ENCODE measurements at places on chromosomes 11 and 22. TPM values are rescaled to one million over a fixed set of nuclear protein-coding genes. Genes with fewer than 3 reads are reported as not detected.

DNA sequence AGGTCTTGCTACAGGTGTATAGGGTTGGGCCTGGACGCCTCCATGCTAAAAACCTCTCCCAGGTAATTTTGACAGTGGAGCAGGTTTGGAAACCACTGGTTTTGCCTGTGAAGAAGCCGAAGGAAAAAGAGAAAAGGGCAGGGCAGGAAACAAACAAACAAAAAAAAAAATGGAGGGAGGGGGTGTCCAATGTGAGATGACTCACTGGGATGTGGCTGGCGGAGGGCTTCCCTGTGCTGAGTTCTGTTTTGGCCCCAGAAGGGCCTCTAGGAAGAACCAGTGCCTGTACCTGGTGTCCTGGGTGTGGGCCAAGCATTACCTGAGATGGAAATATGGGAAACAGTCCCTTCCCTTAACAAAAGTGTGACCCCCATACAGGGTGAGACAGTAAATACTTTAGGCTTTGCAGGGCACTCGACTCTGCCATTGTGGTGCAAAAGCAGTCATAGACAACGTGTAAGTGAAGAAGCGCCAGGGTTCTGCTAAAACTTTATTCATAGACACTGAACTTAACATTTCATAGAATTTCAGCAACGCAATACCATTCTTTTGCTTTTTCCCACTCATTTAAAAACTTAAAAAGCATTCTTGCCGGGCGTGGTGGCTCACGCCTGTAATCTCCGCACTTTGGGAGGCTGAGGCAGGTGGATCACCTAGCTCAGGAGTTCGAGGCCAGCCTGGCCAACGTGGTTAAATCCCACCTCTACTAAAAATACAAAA lies 9.5 kb upstream of the DGKZ start:
- no peak for DNase-seq
- no peak overlapping the region for H3K4me3 ChIP-seq
- no peaks in the 10 kb centered on the region for H3K36me3 ChIP-seq

- H3K27ac ChIP-seq: no peak overlapping the region
- H3K36me3 ChIP-seq: no peaks in the 10 kb centered on the region
- no peaks in the 10 kb centered on the region for H3K27me3 ChIP-seq
- no peak overlapping the region for H3K4me3 ChIP-seq
- H3K4me1 ChIP-seq: no peaks in the 10 kb centered on the region
These were observed 112.2 kb downstream of the SBF2 start for GRCh38 chr11:10181811-10182210.

DNA sequence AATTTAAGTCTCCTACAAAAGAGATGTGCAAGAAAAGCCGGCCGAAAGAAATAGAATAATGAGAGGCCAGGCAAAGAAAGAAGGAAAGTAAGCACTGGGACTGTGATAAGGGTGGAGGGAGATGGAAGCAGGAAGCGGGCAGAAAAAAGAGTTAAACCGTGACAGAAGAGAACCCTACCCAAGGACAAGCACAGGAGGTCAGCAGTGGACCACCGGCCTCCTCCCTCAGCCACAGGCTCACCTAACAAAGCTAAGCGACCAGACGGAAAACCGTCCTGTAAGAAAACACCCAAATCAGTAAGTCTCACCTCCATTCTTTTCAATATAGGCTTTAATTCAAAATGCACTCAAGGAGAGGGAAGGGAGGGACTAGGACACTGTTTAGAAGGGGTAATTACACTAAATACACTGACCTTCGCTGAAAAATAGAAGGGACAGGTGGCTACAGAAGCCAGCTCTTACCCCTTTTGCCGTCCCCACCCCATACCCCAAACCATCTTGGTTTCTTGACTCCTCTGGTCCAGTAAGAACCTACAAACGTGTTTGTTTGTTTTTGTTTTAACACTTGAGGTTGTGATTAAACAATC lies 1.9 kb downstream of the FAM181B start:
- DNase-seq: no peak
- no peaks in the 10 kb centered on the region for H3K4me1 ChIP-seq
- H3K36me3 ChIP-seq: no peaks in the 10 kb centered on the region
- peaks cover 35% of the 10 kb centered on the region for H3K27me3 ChIP-seq

DNA sequence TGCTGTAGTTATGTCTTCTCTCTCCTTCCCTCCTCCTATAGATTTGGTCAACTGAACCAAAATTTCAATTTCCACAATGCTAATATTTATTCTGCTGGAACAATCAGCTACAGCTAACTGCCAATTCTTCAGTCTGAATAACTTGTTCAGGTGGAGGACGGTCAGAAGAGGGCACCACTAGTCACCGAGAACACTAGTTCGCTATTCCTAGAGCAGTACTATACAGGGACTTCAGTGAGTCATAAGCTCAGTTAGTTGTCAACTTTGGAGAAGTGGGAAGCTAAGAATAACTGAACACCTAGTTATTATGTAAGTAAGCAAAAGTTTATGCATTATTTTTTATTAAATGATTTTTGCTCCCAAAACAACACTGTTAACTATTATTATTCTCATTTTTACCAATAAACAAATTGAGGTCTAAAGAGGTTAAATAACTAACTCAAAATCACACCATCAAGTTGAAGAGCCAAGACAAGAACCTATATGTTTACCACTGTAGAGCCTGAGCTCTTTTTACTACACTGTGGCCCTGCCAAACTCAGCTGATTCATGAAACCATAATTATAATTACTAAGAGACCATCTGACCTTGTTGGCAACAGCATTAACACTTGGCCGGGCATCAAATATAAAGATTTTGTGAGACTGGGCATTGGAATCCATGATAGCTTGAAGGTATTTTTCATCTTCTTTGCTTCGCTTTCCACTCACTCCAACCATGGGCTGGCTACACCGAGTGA lies 59.0 kb downstream of the CEP57 start:
- H3K27ac ChIP-seq: no peak overlapping the region
- H3K4me1 ChIP-seq: no peaks in the 10 kb centered on the region
- H3K36me3 ChIP-seq: no peaks in the 10 kb centered on the region
- peak; percentile 5 for DNase-seq

GRCh38 chr11:7573193-7573557 lies 59.4 kb downstream of the PPFIBP2 start:
- H3K36me3 ChIP-seq: no peaks in the 10 kb centered on the region
- H3K27ac ChIP-seq: no peak overlapping the region
- no peaks in the 10 kb centered on the region for H3K27me3 ChIP-seq

DNA sequence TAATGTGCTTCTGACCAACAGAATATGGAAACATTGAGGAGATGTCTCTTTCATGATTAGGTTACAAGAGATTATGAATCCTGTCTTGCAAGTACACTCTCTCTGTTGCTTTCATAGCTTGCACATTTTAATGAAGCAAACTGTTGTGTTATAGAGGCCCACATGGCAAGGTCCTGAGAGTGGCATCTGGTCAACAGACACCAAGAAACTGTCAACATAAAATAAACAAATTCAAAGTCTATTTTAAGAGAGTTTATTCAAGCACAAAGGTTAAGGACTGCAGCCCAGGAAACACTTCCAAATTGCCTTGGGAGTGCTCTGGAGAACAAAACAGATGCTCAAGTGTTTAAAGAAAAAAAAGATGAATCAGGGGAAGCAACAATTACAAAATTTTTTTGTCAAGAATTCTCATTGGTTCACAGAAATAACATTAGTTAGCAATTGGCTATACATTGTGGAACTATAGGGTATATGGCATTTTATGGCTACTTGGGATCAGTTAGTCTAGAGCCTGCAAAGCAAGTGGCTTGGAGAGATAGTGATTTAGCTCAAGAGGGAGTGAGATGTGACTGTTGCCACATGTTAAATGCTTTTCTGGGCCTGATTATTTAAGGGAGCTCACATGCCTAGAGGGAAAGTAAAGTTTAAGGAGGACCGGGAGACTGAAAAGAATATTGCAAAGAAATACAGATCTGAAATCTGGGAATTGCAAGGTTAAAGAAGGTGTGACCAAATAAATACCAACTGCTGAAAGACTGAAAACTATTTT lies 54.6 kb downstream of the CTSC start:
- no peak for DNase-seq
- no peaks in the 10 kb centered on the region for H3K27me3 ChIP-seq
- no peaks in the 10 kb centered on the region for H3K36me3 ChIP-seq
- H3K4me3 ChIP-seq: no peak overlapping the region

DNA sequence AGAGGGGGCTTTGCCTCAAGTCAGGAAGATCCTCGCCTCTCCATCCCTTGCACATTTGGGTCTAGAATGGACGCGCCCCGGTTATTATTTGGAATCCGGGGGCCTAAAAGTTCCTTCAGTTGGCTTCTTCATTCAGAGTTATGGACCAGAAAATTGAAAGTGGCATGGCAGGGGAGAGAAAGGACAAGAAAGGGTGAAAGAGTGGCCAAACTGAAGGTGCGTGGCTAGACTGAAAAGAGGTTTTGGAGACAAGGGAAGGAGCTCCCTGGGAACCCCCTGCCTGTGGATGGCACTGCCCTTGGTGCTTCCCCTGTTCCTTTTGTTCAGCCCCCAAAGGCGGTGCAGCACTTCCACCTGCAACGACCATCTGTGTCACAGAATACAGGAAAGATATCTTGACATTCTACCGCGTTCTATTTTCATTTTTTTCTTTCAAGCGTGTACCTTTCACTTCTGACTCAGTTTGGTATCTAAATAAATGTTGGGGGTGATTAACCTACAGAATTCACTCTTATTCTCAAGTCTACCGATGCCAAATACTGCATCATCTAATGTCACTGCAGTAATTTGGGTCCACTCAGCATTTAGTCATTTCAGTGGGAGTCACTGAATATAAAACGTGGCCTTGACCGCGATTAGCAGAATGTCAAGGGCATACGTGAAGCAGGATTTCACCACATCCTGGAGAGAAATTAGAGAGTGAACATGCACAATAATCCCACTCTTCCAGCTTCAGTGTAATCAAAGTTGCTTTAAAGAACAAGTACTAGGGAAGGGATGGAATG lies 88.1 kb upstream of the ARHGAP32 start:
- DNase-seq: no peak
- peak overlapping the region; percentile 69 for H3K27ac ChIP-seq
- H3K27me3 ChIP-seq: no peaks in the 10 kb centered on the region
- no peaks in the 10 kb centered on the region for H3K36me3 ChIP-seq
- peaks cover 30% of the 10 kb centered on the region for H3K4me1 ChIP-seq
- peak overlapping the region; percentile 59 for H3K4me3 ChIP-seq

DNA sequence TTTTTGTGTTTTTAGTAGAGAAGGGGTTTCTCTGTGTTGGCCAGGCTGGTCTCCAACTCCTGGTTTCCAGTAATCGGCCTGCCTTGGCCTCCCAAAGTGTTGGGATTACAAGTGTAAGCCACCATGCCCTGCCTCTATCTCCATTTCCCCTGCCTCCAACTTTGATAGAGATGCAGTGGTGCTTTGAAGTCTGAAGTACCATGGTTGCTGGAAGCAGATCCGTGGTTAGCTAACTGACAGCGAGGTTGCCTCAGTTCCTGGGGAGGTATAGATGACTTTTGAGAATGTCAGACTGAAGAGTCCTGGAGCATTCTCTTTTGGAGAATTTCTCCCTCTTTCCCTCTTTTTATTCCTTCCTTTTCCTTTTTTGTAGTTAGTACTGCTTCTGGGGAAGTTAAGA lies 111.5 kb upstream of the RRM1 start:
- H3K27me3 ChIP-seq: no peaks in the 10 kb centered on the region
- no peaks in the 10 kb centered on the region for H3K36me3 ChIP-seq
- no peak overlapping the region for H3K27ac ChIP-seq
- DNase-seq: no peak

Gene GRM5
- total RNA-seq: not detected

Gene SLC22A25
- not detected for total RNA-seq

Gene CLMP
- total RNA-seq: 12.5 TPM

Gene SLC25A18
- 9.3 TPM for total RNA-seq

All from gastrocnemius medialis (tissue), 4 donors.